Naive thymus-derived CD8-positive, alpha-beta T cell (primary cell): ENCODE measurements at places on chromosomes 7 and 10. TPM values are rescaled to one million over a fixed set of nuclear protein-coding genes. Genes with fewer than 3 reads are reported as not detected.

MALRD1 gene
- polyA plus RNA-seq: not detected

FASTK gene
- polyA plus RNA-seq: 63.6 TPM

EEPD1 gene
- 5.1 TPM for polyA plus RNA-seq

SFTPD gene
- not detected for polyA plus RNA-seq

MBLAC1 gene
- polyA plus RNA-seq: 2.1 TPM

DNA sequence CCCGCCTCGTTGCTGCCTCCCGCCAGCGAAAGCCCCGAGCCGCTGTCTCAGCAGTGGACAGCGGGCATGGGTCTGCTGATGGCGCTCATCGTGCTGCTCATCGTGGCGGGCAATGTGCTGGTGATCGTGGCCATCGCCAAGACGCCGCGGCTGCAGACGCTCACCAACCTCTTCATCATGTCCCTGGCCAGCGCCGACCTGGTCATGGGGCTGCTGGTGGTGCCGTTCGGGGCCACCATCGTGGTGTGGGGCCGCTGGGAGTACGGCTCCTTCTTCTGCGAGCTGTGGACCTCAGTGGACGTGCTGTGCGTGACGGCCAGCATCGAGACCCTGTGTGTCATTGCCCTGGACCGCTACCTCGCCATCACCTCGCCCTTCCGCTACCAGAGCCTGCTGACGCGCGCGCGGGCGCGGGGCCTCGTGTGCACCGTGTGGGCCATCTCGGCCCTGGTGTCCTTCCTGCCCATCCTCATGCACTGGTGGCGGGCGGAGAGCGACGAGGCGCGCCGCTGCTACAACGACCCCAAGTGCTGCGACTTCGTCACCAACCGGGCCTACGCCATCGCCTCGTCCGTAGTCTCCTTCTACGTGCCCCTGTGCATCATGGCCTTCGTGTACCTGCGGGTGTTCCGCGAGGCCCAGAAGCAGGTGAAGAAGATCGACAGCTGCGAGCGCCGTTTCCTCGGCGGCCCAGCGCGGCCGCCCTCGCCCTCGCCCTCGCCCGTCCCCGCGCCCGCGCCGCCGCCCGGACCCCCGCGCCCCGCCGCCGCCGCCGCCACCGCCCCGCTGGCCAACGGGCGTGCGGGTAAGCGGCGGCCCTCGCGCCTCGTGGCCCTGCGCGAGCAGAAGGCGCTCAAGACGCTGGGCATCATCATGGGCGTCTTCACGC is 825 bp downstream of the ADRB1 start:
- H3K27me3 ChIP-seq: peaks cover 90% of the 10 kb centered on the region
- H3K27ac ChIP-seq: no peak overlapping the region
- peaks cover 26% of the 10 kb centered on the region for H3K4me1 ChIP-seq
- peak overlapping the region; percentile 79 for H3K4me3 ChIP-seq
- peaks cover 4% of the 10 kb centered on the region for H3K36me3 ChIP-seq

DNA sequence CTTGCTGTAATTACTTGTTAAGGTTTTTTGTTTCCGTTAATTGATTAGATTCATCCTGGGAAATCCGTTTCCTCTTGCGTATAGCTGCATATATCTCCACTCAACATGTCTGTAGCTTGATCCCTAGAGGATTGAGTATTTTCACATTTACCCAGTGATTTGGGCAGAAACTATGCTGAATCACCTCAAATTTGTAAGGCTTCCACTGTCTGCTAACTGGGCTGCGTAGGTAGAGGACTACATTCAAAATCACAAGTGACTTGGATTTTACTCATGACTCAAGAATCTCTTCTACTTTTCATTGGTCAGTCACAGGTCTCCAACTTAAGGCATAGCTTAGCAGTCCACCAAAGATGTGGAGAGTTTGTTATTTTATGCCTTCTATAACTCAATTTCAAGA is 141.8 kb downstream of the POLR1F start:
- H3K4me1 ChIP-seq: no peaks in the 10 kb centered on the region
- DNase-seq: no peak
- H3K4me3 ChIP-seq: no peak overlapping the region
- peaks cover 2% of the 10 kb centered on the region for H3K27me3 ChIP-seq
- H3K27ac ChIP-seq: no peak overlapping the region

DNA sequence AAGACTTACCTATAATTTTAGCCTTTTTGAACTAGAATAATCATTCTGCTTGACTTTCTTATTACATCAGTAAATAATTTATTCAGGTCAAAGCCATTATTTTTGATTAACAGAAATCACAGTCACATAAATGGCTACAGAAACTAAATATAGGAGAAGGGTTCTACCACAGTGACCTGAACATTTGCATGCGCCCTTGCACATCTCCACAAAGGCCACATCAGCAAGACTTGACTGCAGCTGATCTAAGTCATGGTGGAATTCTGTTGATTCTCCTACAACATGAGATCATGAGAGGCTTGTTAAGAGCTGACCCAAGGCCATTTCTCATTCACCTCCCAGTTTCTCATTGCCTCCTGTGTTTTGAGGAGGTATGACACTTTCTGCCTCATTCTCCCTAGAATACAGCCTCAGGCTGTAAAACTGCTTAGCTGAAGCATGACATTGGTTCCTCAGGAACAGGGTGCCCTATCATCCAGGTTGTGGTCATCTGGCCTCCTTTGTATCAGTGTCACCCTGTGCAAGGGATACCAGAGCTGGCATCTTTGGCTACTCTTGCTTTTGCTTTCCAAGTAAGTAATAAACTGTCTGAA is 6.7 kb upstream of the IMMP2L start:
- H3K36me3 ChIP-seq: no peaks in the 10 kb centered on the region
- peaks cover 19% of the 10 kb centered on the region for H3K27me3 ChIP-seq
- no peak for DNase-seq
- no peak overlapping the region for H3K4me3 ChIP-seq

DNA sequence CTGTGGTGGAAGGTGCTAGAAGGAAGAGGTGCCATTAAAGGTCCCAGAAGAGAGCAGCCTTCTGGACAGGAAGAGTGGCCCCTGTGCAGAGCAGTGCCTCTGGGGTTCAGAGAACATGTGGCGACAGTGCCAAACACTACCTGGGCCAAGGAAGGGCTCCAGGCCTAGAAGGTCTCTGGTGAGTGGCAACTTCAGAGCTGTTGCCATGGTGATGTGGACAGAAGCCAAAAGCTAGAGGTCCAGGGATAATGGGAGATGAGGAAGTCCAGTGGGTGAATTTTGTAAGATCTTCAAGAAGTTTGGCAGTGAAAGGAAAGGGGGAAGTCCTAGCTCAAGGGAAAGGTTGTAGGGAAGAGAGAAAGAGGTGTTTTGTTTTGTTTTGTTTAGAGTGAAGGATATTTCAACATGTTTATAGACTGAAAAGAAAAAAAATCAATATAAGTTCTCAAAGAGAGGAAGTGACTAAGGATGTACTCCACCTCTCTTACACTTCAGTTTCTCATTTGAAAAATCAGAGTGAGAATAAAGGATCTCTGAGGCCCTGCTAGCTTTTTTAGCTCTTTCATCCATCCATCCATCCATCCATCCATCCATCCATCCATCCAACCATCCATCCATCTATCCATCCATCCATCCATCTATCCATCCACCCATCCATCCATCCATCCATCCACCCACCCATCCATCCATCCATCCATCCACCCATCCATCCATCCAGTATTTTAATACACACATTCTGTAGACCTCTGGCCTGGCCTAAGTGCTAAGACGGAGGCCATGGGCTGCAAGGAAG is 77.1 kb upstream of the DUSP5 start:
- no peaks in the 10 kb centered on the region for H3K4me1 ChIP-seq
- H3K27ac ChIP-seq: no peak overlapping the region
- H3K4me3 ChIP-seq: no peak overlapping the region
- H3K27me3 ChIP-seq: peaks cover 2% of the 10 kb centered on the region

GRCh38 chr10:18666810-18667209 is 7.6 kb downstream of the ARL5B start:
- H3K4me3 ChIP-seq: no peak overlapping the region
- peaks cover 59% of the 10 kb centered on the region for H3K36me3 ChIP-seq
- H3K4me1 ChIP-seq: peaks cover 39% of the 10 kb centered on the region
- no peaks in the 10 kb centered on the region for H3K27me3 ChIP-seq
- DNase-seq: no peak

GRCh38 chr7:94250987-94251386 is 143.7 kb upstream of the COL1A2 start:
- H3K4me1 ChIP-seq: no peaks in the 10 kb centered on the region
- H3K36me3 ChIP-seq: no peaks in the 10 kb centered on the region
- no peak overlapping the region for H3K27ac ChIP-seq
- peaks cover 2% of the 10 kb centered on the region for H3K27me3 ChIP-seq
- no peak overlapping the region for H3K4me3 ChIP-seq
- DNase-seq: no peak

DNA sequence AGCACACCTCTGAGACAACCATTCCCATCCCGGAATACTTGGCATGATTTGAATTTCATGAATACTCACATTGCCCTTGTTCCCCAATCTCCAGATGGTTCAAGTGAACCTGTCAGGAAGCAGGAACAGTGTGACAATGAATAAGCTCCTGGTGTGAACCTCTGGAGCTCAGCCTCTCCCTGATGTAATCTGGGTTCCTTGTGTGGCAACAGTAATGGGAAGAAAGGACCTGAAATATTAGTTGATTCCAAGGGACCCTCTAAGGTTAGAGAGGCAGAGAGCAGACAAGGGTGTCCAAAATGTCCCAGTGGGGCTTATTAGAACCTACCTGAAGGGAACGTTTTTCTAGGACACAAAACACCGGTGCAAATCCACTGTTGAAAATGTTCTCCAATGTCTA is 8.5 kb downstream of the OR2A7 start:
- no peaks in the 10 kb centered on the region for H3K36me3 ChIP-seq
- H3K27me3 ChIP-seq: no peaks in the 10 kb centered on the region
- no peak overlapping the region for H3K4me3 ChIP-seq
- DNase-seq: no peak
- H3K4me1 ChIP-seq: no peaks in the 10 kb centered on the region

- peaks cover 65% of the 10 kb centered on the region for H3K4me1 ChIP-seq
- H3K36me3 ChIP-seq: no peaks in the 10 kb centered on the region
- no peak overlapping the region for H3K4me3 ChIP-seq
These were observed 37.5 kb downstream of the SMURF1 start for GRCh38 chr7:99106411-99106810.

DNA sequence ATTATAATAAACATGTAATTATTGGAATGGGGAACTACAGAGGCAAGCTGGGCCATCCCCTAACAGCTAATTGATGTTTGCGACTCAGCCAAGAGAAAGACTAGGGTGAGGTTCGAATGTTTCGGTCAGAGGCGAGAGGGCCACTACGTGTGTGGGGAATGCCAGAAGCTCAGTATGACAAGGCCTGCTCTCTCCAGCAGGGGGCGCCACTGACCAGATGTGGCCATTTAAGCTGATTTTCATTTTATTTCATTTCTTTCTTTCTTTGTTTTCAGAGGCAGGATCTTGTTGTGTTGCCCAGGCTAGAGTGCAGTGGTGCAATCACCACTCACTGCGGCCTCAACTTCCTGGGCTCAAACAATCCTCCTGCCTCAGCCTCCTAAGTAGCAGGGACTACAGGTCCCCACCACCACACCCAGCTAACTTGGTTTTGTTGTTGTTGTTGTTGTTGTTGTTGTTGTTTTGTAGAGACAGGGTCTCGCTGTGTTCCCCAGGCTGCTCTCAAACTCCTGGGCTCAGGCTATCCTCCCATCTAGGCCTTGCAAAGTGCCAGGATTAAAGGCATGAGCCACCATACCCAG is 38.1 kb downstream of the TMEM130 start:
- H3K4me3 ChIP-seq: no peak overlapping the region
- peaks cover 33% of the 10 kb centered on the region for H3K27me3 ChIP-seq
- H3K4me1 ChIP-seq: no peaks in the 10 kb centered on the region
- H3K36me3 ChIP-seq: no peaks in the 10 kb centered on the region
- peak; percentile 20 for DNase-seq

- H3K27ac ChIP-seq: no peak overlapping the region
- no peaks in the 10 kb centered on the region for H3K27me3 ChIP-seq
- no peaks in the 10 kb centered on the region for H3K4me1 ChIP-seq
- no peak for DNase-seq
- no peak overlapping the region for H3K4me3 ChIP-seq
- H3K36me3 ChIP-seq: no peaks in the 10 kb centered on the region
These were observed 179.2 kb upstream of the MBL2 start for GRCh38 chr10:52951824-52952223.

DNA sequence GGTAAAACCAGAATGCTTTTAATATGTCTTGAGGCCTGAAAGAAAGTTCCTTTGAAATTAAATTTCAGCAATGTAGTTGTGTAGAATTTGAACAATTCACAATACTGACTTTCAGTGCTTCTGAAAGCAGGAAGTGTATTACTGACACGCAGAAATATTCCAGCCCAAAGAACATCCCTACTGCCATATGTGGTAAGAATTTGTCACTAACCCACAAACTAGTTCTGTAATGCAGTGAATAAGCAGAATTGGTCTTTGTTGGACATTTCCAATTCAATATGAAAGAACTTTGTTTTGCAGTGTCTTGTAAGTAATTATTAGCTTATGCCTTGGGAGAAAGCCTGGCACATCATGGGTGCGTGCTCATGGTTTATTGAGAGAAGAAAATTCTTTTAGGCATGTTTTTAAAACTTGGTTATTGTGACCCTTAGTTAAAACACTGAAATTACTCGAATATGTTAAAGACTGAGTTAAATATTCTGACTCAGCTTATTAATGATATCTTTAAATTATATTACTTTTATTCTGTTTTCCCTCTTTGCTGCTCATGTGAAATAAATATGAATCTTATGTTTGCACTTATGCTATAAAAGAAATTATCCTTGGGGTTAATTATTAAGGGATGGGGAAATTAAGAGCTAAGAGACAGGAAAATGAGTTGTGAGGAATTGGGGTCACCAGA is 33.4 kb downstream of the PTPN12 start:
- peaks cover 3% of the 10 kb centered on the region for H3K4me1 ChIP-seq
- H3K36me3 ChIP-seq: peaks cover 24% of the 10 kb centered on the region
- H3K4me3 ChIP-seq: no peak overlapping the region
- no peak for DNase-seq

GRCh38 chr10:27720529-27720928 is 25.1 kb downstream of the MKX start:
- H3K36me3 ChIP-seq: no peaks in the 10 kb centered on the region
- DNase-seq: no peak
- H3K4me1 ChIP-seq: no peaks in the 10 kb centered on the region
- no peak overlapping the region for H3K4me3 ChIP-seq
- H3K27ac ChIP-seq: no peak overlapping the region
